Activated CD4-positive, alpha-beta T cell treated with anti-CD3 and anti-CD28 coated beads, Interleukin-2, amount 10 ng/mL, durations not matched to agents 24 days and 14 days (primary cell): ENCODE measurements at places on chromosomes 2 and 18.

DNA sequence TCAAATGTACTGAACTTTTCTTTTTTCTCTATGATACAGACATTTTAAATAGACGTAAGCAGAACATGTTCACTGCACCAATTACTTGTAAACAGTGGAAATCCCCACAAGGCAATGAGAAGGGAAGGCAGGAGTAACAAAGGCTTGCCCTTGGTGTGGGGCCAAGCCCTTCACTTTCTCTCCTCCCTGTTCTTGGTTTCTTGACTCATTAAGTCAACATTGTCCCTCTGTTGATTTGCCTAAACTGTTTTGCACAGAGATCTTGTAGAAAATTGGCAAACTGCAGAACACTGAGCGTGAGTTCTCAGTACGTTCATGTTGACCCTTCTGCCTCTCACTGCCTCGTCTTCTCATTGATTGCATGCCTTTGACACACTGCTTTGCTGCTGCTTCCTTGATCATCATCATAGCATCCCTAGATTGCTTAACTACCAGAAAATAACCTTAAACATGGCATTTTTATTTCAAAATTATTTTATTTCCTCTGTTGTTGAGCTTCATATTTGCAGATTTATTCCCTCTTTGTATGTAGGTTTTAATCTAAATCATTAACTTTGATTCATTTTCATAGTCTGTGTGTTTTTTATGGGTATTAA is 257.7 kb downstream of the PTGR3 start:
- peak; percentile 76 for DNase-seq

- peak; percentile 79 for DNase-seq
Measured at GRCh38 chr2:70851704-70852103, 16.1 kb upstream of the CD207 start.

- no peak for DNase-seq
Measured at GRCh38 chr2:42881732-42882131, 89.3 kb upstream of the HAAO start.

DNA sequence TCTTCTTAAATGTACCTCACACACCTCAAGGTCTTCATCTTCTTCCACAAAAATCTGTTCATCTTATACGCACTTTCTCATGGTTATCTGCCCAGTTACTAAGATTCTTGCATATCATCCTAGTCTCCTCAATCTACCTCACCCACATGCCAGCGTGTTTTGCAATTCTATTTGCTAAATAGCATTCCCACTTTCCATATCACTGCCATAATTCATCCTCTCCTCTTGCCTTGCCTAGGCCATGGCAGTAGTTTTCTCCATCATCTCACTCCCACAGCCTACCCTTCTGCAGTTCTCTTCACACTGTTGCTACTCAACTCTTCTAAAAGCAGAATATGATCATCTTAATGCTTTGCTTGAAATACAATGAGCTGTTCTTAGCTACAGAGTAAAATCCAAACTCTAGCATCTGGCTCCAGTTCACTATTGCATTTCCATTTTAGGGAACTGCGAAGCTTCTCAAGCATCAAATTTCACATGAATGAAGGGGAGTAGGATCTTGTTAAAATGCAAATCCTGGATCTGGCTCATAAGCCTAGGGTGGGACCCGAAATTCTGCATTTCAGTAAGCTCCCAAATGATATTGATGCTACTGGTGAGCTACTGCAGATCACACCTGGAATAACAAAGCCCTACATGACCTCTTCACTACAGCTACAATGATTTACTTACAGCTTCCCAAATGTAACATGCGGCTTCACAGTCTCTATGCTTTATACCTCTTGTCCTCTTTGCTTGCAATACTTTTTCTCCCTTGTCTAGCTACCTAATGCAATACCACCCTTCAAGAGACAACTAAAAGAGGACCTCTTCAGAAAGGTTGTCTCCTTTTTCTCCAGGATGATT is 293.9 kb downstream of the SATB2 start:
- no peak for DNase-seq

DNA sequence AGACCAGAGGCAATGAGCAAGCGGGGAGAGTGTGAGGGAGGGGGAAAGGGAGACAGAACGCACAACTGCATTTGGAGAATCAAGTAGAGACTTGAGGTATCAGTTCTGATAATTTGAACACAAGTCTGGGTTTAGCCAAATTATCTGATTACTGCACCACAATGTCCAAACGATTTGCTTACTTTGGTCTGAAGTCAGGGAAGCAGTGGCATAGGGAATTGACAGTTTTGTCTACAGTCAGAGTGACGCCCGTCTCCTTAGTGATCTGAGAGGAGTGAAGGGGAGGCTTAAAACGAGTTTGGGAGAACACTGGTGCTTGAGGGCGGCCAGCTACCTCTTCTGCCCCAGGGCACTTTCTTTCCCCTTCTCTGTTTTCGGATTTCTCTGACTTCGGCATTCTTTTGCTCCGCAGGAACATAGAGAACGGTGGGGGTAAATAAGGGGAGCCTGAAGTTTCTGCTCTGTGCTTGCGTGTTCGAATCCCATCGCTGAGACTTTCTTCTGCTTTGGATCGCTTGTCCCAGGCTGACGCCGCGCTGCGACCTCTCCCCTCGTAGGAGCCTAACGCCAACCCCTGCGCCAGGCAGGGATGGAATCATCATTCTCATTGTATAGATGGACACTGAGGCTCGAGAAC is 2.9 kb upstream of the DLX2 start:
- peak; percentile 59 for DNase-seq

DNA sequence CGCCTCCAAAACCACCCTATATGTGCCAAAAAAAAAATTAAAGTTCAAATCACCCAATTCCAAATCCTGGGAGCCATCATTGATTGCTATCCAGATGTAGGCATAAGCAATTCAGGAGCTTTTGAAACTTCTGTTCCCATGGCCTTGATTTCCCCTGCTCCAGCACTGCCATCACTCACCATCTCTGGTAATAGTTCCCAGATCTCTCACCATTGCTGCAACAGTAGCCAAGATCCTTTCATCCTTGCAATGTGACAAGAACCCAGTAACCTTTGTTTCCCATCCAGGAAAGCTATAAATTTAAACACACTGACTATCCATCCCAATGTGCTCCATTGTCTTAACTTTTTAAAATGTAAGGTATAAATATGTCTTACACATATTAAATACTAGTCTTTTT is 155.4 kb downstream of the PDE11A start:
- no peak for DNase-seq

GRCh38 chr2:155161314-155161713 is 462.8 kb downstream of the KCNJ3 start:
- no peak for DNase-seq

DNA sequence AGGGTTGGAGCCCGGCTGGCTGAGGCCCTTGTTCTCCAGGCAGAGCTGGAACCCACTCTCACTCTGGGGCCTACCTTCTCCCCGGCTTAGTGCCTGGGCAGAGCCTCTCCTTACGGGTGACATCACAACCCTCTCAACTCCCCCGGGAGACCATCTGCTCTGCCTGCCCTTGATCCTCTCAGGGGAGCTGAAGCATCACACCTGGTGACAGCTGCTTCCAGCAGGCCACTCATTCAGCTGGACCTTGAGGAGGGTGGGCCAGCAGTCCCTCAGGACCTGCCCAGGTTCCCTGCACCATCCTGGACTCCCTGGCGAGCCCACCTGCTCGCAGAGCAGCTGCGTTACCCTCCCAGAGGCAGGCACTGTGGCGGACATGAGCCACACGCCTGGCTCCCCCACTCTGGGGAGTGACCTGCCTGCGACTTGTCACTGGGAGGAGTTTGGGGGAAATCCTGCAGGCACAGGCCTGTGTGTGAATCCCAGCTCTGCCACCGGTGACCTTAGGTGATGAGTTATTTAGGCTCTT is 13.1 kb downstream of the HS6ST1 start:
- no peak for DNase-seq

DNA sequence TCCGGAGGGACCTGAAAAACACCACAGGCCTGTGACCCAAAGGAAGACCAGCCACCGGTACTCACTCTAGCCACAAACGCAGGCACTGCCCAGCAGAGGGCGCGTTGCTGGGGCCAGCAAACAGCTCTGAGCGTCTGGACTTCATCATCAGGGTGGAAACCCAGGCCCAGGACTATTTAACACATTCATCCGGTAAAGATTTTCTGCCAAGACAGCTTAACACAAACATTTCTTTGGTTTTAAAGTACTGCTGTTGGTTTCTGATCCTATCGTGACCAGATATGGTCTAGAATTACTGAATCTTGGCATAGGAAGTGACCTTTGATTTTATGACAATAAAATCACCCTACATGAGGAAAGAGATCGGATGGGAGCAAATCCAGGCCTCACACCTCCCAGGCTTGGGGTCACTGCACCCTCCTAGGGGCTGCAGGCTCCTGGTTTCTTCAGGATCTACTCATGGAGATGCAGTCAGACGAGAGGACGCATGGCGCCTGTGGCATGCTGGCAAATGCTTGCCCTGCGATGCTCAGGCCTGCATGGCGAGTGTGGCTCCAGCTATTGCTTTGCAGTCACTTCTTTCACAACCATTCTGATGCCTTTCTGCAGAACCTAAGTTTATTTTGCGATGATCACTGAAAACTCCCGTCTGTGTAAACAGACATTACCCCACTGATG is 130.4 kb downstream of the COL4A4 start:
- DNase-seq: peak; percentile 68

DNA sequence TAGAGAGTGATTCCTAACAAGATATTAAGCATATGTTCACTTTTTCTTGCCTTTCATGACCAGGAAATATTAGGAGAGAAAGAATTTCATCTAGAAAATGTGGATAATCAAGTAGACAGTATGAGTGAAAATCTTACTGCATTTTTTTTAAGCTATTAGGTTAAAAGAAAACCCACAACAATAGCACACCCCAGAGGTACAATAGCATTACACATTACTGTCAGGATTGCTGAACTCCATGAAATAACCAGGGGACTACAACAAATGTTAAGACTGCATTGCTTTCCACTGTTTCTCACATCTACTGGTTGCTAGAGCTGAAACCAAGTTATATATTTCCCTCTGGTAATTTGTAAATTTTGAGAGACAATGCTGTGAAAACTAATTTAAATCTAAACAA is 33.7 kb downstream of the KLF7 start:
- DNase-seq: no peak

DNA sequence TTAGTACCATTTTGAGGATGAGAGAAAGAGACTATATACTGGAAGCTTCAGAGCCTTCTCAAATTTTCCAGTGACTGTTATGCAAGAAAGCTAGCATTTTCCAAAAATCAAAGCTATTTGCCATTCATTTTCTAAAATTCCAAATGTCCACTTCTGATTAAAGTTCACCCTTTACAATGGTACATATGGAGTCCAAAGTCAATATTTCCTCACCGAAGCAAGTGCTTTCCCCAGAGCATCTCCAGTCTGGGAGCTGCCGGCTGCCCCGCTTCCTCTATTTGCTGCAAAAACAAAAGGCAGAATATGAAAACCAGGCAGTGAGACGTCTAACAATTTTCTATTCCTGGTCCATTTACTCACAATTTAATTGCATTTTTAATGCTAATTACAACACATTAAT is 302.0 kb upstream of the CCDC68 start:
- DNase-seq: no peak

DNA sequence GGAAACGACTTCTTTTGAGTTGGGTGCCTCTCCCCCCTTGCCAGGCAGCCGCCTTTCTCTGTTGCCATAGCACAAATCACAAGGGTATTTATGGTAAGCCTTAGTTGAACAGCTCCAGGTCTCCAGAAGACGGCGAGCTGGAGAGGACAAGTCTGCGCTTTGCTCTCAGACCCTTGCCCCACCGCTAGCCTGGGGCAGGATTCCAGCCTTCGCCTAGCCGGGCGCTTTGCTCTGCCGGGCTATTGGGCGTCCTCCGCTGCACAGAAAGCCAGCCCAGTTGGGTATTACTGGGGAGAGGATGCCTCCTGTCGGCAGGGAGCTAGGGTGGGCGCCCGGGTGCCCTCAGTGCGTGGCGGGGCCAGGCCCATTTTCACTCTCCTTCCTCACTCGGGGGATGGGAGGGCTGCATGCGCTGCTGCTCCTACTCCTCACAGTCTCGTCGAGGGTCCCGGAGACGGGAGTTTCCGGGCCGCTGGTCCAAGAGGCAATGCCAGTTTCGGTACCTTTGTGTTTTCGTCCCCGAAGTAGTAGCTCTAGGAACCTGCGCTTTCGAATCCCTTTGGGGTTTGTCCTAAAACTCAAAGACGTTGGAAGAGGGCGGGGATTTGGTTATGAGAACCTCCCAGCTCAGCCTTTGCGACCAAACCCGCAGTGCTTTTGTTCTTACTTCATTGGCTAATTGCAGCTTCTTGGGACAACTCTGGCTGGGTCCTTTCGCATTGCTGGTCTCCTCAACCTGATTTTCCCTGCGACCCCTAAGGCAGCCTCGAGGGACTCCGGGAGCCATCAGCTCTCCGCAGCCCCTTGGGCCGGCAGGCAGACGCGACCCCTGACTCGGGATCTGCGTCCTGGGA is 3.6 kb upstream of the DLX2 start:
- DNase-seq: peak; percentile 79

DNA sequence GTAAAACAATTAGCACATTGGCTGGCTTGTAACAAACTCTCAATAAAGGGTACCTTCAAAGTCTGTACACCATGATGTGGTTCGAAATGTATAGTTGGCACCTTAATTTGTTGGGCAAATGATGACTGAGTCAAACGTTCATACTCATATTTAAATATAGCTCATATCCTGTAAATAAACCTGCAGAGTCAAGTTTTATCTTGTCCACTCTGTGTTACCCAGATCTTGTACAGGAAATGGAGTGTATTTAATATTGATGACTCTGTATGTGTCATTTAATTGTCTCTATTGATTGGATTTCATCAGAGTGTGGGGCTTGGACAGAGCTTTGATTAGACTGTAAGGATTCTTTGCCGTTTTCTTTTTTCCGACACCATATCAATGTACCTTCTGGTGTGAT is 805.6 kb upstream of the ZEB2 start:
- no peak for DNase-seq

DNA sequence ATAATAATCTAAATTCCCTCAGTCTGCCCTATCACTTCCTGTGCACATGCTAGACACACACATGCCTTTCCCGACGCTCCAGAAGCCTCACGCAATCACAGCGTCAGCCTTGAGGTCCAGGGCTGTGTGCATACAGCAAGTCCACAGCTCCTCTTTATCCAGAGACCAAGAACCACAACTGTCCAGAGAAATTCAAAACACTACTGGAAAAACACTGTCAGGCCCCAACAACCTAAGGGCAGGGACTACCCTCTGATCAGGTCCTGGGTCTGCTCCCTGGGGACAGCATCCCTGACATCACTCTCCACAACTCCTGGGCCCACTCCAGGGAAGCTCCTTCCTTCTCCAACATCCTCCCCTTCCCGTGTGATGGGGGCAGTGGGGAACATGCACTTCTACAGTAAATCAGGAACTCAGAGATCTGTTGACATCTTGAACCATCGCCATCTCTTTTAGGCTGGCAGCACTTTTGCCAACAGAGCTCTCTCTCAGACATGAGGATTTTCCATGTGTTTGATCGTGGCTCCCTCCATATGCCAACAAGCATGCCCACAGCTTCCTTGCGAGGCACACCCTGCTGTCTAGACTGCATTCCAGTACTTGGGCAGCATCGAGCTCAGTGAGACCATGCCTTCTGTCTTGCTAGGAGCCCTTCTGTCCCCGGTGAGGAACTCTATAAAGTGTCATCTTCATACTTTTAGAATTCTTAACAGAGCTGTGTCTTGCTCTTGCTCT is 15.4 kb downstream of the TEX51 start:
- no peak for DNase-seq
